T follicular helper cell (primary cell): ENCODE measurements at places on chromosomes 11 and 22.

GRCh38 chr11:114847306-114847975, 169.1 kb downstream of the NXPE2 start:
- DNase-seq = no peak

DNA sequence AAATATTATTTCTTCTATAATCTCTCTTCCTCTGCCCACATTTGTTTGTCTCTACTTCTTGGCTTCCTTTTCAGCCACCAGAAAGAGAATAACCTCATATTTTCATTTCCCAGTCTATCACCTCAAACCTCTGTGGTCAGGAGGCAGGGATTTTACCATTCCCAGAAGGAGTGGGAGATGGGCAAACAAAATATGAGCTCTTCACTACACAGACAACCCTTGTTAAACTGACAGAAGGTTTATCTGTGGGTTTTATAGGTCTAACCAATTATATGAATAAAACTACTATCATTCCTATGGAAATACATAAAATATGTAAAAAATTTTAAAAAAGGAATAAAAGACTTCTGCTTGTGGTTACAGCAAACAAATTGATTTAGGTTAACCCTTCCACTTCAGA, 160.0 kb upstream of the TRPC6 start:
- DNase-seq = no peak

DNA sequence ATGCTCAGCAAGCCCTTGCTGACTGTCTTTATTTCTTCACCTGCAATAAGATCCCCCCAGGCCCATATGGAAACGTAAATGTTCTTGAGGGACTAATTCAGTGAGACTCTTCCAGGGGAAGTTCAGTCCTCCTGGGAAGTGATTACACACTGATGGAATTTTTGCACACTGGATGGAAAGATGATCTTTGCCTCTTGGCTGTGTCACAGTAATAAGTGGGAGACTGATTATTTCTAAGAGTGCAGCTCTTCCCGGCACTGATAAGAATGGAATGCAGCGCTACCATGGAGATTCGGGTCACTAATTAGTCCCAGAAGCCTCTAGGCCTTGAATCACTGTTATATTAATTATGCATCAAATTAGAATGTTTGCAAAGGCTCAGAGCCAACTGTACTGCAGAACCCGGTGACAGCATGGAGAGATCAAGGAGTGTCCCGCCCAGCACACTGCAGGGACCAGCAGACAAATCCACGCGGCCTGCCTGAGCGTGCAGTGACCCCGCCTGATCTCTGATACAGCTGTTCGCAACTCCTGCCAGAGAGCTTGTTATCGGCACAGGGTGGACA, 178.3 kb downstream of the SNX19 start:
- no peak for DNase-seq

GRCh38 chr11:105226091-105226490, 86.5 kb upstream of the CARD18 start:
- DNase-seq = no peak

DNA sequence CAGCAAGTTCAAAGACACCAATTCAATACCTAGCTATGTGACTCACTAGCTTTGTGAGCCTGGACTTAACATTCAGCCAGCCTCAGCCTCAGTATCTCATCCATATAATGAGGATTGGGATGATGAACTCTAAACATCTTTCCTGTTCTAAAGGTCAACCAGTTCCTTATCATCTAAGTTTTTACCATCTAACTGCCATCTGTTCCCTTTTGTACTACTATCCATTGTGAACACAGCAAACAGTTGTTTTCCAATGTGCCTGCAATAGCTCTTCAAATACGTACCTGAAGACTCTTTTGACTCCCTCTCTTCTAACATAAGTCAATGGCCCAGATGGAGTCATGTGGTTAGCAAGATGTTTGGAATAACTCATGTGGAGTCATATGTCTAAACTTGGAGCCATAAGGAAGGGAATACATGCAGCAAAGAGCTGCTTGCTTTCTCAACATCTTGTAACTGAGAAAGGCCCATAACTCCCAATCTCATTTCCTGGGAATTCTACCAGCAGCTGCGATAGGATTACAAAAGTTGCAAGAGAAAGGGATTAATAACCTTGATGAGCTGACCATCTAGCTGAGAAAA, 19.4 kb downstream of the SYTL2 start:
- DNase-seq = no peak

DNA sequence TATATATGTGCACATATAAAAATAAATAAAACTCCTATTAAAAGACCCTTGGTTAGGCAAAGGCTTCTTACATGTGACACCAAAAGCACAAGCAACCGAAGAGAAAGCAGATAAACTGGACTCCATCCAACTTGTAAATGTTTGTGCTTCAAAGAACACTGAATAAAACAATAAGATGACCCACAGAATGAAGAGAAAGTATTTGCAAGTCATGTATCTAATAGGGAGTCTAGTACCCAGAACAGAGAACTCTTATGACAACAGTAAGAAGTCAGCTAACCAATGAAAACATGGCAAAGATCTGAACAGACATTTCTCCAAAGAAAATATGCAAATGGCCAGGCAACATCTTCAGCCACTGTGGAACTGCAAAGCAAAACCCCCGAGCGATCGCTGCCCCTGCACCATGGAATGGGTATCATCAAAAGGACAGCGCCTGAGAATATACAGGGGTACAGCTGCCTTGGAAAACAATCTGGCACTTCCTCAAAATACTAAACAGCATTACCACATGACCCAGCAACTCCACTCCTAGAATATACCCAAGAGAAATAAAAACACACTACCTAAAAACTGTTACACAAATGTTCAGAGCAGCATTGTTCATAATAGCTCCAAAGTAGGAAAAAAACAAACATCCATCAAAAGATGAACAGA, 17.2 kb downstream of the BRD1 start:
- DNase-seq = no peak

DNA sequence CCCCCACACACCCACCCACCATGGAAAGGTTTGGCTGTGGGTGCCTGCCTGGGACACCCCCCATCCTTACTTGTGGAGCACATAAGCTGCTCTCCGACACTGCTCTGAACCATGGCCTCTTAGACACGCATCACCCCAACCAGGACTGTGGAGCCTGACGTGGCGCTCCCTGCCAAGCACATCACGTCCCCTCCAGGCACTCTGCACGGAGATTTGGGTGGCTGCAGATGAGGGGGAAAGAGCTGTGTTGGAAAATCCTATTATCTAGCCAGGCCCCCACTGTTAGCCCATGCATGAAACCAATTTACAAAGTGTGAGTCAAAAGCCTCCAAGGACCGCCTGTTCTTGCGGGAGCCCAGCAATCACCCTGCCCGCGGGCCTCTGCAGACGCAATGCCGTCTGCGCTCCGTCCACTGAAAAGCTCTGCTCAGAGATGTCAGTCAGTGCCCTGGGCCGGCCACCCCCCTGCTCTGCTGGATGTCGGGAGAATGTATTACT, 163.4 kb upstream of the NECTIN1 start:
- no peak for DNase-seq

GRCh38 chr11:34509336-34509876, 4.2 kb downstream of the ELF5 start:
- no peak for DNase-seq

DNA sequence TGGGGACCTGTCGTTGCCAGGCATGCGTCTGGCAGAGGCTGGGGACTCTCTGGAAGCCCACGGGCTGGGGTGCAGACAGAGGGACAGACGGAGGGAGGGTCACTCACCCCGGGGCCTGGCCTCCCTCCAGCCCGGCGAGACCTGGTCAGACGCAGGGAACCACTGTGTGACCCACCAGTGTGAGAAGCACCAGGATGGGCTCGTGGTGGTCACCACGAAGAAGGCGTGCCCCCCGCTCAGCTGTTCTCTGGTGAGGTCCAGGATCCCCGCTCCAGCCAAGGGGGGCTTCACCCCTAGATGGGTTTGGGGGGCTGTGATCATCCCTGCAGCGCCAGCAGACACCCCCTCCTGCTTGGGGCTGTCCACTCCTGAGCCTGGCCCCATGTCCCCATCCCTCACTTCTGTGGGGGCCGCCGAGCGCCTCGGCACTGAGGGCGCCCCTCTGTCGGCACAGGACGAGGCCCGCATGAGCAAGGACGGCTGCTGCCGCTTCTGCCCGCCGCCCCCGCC, 23.6 kb upstream of the MUC5B start:
- DNase-seq = no peak

- no peak for DNase-seq
These were observed 566.6 kb downstream of the TMEM135 start for GRCh38 chr11:87604350-87604749.

GRCh38 chr11:57207168-57207567, 25.4 kb downstream of the LRRC55 start:
- no peak for DNase-seq

- no peak for DNase-seq
These were observed 1055.7 kb downstream of the JRKL start for GRCh38 chr11:97445561-97445960.

GRCh38 chr22:32660292-32660691, 141.2 kb upstream of the TIMP3 start:
- peak; percentile 27 for DNase-seq

- no peak for DNase-seq
These were observed 287.0 kb downstream of the DYNC2H1 start for GRCh38 chr11:103396237-103396636.

DNA sequence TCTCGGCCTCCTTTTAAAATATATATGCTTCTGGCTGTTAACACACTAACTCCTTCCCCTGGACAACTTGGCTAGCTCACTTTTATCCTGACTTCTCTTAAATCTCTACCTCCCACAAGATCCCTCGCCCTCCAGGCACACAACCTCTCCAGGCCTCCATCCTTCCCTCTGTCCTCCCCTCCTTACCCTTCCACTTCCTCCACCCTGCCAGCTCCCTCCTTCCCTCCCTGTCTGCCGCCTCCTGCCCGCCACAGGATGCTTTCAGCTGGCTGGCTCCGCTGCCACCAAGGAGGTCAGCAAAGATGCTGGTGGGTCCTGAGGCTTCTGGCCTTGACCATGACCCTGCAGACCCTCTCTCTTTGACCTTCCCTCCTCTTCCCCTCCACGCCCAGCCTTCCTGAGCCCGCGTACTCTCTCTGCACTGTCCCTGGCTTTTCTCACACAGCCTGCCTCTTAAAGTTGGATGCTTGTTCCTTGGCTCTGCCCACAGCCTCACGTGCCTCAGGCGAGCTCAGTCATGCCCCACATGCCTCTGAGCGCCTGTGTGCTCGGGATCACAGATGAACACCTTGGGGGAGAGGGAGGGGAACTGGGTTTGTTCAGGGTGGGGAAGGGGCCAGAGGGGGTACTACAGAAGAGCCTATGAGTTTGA, 6.7 kb downstream of the NFAM1 start:
- no peak for DNase-seq

DNA sequence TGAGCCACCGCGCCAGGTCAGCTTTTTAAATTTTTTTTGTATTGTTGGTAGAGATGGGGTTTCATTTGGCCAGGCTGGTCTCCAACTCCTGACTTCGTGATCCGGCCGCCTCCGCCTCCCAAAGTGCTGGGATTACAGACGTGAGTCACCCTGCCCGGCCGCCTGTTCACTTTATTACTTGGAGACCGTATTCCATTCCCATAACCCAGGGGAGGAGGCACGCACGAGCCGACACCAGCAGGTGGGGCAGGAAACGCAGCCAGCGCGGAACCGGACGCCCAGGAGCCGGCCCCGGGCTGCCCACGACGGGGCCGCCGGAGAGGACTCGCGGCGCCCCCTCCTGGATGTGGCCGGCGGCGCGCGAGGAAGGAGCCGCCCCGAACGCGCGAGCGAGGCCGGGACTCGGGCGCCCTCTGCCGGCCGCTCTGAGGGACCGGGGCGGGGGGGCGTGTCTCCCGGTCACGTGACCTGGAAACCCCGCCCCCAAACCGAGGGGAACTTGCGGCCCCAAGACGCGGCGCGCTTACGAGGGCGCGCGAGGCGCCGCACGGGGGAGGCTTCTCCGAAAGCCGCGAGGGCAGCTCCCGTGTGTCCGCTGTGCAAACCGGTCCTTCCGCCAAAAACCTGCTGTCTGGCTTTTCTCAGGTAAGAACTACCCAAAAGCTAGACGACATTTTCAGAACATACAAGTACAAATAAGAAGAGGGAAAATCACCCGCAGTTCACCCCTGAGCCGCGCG, 11.6 kb upstream of the RNH1 start:
- DNase-seq = peak; percentile 84

DNA sequence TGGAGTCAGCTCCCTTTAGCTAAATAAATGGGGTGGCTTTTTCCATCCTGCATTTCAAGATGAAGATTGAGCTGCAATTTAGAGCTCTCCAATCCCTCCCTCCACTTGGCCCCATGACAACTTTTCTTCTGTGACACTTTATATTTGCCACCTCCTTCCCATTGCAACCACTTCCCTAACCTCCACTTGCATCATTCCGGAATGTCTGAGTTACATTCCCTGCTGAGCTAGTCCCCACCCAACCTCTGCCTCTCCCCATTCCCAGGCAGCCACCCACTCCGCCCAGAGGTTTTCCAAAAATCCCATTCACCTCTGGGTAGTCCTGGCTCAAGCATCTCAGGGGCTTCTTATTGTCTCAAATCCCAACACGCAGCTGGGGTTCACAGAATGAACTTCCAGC, 24.7 kb downstream of the PC start:
- DNase-seq = no peak

DNA sequence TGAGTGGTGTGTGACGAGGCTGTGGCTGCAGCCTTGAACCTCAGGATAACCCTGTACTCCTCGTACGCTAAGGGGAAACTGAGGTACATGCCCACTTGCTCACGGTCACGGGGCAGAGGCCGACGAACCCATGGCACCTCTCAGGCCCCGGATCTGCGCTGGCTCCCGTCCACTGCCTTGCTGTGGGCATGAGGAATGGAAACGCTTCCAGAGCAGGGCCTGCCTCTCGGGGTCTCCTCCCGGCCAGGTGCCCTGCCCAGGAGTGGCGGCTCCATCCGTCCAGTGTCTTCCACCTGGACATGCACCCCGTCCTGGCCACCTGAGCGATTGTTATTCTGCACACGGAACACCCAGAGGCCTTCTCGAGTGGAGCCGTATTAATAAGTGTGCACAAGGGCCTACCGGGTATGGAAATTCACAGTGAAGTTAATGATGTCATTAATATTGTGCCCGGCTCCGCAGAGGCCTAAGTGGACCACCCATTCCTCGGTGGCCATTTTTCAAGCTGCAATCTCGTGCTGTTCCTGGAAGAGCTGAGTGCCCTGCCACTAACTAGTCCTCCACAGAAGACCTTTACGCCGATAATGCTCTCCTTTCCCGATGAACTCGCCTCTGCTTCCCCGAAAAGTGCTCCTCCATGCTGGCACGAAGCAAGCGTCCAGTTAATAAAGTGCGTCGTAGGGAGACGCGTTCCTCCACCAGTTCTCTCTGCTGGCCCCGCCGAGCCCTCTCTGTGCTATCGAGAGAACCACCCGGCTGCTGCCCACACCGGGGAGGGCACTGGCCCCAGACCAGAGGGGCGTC, 927.9 kb downstream of the BRD1 start:
- no peak for DNase-seq

GRCh38 chr11:45881708-45882368, 3.6 kb upstream of the MAPK8IP1 start:
- DNase-seq = no peak

DNA sequence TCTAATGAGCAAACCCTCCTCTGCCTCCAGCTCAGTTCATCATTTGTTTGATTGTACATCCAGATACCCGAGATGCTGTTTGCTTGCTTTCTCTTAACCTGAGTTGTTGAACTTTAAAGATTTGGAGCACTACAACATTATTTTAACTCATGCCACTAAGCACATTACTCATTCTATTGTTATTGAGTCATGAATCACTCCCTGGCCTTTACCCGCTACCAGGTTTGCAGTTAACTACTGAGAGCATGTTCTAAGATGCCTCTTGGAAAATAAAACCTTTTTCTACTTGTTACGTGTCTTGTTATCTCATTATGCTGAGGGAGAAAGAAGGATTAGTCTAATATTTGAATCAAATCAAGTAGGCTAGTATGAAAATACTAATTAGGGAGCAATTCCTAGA, 720.6 kb upstream of the ANO5 start:
- no peak for DNase-seq

- DNase-seq = no peak
These were observed 1.8 kb upstream of the ARHGEF17 start for GRCh38 chr11:73306069-73306841.
